Activated CD8-positive, alpha-beta memory T cell treated with anti-CD3 and anti-CD28 coated beads, Interleukin-2, amount 10 ng/mL, durations not matched to agents 7 days and 5 days (primary cell): ENCODE measurements at places on chromosomes 16 and 17. TPM values are rescaled to one million over a fixed set of nuclear protein-coding genes. Genes with fewer than 3 reads are reported as not detected.

The MYH2 gene
- total RNA-seq: not detected

The DNAAF1 gene
- not detected for total RNA-seq

The ASPHD1 gene
- total RNA-seq: 0.33 TPM

The CACNA1G gene
- not detected for total RNA-seq

The MT1G gene
- total RNA-seq: 2.8 TPM

The ZFHX3 gene
- 1.9 TPM for total RNA-seq

The SLC9A5 gene
- 6.2 TPM for total RNA-seq

The SLC13A2 gene
- total RNA-seq: not detected

The EME1 gene
- 40.8 TPM for total RNA-seq

The CX3CL1 gene
- not detected for total RNA-seq

The SDR42E2 gene
- total RNA-seq: 0.18 TPM

The CDRT15L2 gene
- total RNA-seq: not detected
